ENCODE measurements at places on chromosomes 16 and 17.

DNA sequence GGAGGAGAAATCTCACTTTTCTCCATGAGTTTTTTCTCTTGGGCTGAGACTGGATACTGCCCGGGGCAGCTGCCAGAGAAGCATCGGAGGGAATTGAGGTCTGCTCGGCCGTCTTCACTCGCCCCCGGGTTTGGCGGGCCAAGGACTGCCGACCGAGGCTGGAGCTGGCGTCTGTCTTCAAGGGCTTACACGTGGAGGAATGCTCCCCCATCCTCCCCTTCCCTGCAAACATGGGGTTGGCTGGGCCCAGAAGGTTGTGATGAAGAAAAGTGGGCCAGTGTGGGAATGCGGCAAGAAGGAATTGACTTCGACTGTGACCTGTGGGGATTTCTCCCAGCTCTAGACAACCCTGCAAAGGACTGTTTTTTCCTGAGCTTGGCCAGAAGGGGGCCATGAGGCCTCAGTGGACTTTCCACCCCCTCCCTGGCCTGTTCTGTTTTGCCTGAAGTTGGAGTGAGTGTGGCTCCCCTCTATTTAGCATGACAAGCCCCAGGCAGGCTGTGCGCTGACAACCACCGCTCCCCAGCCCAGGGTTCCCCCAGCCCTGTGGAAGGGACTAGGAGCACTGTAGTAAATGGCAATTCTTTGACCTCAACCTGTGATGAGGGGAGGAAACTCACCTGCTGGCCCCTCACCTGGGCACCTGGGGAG lies 19.1 kb downstream of the NGFR start:
- DNase-seq, result no peak

DNA sequence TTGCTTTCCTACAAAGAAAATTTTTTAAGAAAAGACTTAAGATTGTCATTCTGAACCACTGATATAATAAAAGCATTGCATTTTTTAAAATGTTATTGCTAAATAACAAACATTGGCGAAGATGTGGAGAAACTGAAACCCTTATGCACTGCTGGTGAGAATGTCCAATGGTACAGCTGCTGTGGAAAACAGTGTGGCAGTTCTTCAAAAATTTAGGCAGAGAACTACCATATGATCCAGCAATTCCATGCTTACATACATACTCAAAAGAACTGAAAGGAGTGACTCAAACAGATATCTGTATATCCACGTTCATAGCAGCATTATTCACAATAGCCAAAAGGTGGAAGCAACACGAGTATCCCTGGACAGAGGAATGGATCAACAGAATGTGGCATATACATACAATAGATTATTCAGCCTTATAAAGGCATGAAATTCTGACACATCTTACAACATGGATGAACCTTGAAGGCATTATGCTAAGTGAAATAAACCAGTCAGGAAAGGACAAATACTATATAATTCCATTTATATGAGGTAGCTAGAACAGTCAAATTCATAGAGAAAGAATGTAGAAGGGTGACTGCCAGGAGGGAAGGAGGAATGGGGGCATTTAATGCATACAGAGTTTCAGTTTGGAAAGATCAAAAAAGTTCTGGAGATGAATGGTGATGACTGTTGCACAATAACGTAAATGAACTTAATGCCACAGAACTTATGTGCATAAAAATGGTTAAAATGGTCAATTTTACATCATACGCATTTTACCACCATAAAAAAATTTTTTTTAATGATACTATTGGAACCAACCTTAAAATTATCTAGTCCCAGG lies 92.1 kb downstream of the CACNG1 start:
- DNase-seq, result no peak

DNA sequence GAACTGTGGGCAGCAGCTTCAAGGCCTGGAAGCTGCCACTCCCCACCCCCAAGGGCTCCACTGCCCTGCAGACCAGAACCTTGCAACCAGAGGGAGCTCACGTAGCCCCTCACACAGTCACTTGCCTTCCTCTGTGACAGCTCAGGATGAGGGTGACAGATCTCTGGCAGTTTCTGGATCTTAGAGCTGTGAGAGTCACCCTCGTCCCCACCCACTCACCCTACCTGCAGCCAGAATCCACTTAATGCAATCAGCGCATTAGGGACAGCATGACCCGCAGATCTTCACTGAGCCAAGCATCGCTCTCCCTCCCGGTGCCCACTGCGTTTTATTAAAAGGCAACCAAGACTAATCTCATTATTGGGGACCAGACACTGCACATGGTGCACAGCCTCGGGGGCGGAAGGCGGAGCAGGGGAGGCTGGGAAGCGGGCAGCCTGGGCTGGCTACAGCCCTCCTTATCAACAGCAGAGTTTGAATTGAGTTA lies 3.5 kb downstream of the CYB561 start:
- DNase-seq, result no peak

DNA sequence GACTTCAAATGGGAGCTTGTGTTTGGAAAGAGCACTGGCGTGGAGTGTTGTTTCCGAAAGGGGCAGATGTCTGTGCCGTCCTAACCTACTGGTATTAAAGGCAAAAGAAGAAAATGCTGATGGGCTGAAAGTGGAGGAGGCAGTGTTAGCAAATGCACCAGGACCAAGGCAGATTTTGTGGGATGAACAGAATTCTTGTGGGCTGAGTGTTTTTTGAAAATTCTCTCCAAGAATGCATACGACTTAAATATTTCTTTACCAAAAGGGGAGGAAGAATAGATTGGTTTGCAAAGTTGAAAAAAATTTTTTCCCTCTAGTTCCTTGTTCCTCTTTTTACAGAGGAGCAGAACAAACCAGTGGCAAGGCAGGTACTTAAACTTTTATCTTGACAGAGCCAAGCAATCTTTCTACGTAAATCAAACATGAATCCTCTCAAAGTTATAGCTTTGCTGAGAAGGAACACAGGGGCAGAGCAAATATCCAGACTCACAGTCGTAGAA lies 16.8 kb downstream of the MARCHF10 start:
- DNase-seq, result no peak

DNA sequence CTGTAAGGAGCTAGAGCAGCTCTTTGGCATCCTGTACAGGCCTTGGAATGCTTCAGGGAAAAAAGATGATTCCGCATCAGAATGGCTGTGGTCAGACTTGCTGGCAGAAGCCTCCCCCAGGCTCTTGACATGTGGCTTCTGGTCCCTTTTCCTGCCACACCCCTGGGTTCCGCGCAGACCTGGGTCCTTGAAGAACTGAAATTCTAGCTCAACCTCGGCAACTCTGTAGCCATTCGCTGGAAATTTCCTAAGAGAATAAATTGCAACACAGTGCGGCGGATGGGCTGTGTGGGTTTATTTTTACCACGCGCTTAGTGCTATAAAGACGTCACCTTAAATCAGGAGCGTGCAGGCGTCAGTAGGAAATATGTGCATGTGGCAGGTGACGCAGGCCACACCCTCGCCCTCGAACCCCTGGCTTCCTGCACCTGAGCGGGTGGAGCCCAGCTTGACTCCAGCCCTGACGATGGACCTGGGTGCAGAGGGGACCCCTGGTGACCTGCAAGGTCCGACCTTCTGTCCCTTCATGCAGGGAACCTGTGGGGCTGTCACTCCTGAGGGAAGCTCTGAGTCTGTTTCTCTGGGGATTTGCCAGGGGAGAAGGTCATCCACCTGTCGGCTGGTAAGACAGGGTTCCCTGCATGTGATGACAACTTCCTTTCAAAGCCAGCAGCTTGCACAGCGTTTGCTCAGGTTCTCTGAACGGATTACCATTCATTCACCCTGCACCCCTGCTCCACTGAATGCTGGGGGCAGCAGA lies 46.3 kb downstream of the METRNL start:
- no peak for DNase-seq

GRCh38 chr17:82242977-82243647 lies 14.3 kb downstream of the SLC16A3 start:
- DNase-seq, result no peak

- peak; percentile 64 for DNase-seq
These were observed 28.7 kb downstream of the HIC1 start for GRCh38 chr17:2083613-2084035.

DNA sequence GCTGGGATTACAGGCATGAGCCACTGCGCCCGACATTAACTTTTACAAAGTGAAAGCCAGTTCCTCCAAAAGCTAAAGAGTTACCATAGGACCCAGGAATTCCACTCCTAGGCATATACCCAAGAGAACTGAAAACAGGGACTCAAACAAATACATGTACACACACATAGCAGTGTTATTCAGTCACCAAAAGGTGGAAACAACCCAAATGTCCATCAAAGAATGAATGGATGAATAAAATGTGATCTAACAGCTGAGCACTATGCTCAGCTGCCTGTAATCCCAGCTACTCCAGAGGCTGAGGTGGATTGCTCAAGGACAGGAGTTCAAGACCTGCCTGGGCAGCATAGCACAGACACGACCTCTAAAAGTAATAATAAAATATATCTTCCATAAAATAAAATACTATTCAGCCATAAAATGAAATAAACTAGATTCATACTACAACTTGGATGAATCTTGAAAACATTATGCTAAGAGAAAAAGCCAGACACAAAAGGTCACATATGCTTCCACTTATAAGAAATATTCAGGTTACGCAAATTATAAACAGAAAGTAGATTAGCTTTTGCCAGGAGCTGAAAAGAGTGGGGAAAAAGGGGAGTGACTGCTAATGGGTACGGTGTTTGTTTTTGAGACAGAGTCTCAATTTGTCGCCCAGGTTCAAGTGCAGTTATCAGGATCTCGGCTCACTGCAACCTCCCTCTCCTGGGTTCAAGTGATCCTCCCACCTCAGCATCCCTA lies 9.3 kb upstream of the USP7 start:
- DNase-seq, result no peak

DNA sequence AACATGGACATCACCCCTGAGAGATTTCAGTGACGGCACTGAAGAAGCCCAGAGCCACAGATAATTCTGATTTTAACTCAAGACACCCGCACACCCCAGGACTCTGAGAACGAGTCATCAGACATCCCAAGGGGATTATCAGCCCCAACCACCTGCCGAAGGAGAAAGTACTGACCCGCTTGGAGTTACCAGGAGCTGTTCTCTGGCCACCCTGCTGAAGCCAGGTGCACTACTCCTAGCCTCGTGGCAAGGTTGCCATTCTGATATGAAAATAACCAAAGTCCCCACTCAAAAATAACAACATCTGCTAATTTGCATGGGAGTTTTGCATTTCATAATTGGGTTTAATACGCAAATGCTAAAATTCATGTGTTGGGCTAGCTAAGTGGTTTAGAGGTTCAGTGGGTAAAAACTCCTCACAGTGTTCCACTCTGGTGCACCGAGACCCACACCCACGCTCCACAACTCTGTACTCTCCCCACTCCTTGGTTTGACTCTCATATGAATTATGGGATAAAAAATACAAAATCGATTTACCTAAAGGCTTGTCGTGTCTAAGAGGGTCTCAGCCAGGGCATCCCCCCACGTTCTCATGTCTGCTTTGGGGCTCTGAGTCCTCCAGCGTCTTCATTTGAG lies 143.0 kb upstream of the NOL11 start:
- DNase-seq, result no peak

DNA sequence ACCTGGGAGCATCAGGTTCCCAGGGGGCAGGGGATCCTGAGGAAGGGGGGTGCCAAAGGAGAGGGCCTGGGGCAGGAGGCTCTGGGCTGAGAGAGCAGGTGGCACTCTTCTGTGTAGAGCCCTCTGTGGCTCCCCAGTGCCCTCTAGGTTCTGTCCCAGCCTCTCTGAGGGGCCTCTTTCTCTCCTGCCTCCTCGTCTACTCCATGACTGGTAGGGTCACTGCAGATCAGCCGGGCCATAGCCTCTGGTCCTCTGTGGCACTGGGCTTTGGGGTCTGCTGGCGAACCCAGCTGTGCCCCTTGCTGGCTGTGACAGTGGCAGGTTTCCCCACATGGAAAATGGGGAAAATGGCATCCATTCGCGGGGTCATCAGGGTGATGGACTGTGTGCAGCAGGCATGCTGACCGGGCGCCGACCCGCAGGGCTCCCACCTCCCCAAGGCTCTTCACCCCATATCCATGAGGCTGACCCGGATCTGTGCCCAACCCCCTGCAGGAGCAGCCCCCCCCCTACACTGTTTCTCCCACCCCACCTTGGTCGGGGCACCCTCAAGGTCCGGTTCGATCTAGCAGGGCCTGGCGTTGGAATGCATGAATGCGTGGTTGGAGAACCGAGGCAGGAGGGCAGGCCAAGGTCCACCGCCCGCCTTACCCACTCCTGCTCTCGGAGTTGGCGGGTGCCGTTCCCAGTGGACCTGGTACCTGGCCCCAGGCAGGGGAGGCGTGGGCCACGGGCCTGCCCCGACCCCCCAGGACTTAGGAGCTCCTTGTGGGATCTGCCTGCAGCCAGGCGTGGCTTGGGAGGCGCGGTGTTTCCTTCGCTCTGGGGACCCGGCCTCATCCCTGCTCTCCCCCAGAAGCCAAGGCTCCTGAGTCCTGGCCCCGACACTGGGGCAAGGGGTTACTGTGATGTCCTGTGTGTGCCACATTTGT lies 6.5 kb downstream of the GLIS2 start:
- no peak for DNase-seq

- no peak for DNase-seq
These were observed 211.2 kb downstream of the RPTOR start for GRCh38 chr17:80755650-80756405.

GRCh38 chr16:54034684-54035083 lies 251.9 kb downstream of the IRX3 start:
- no peak for DNase-seq

GRCh38 chr16:85046931-85047866 lies 19.6 kb downstream of the KIAA0513 start:
- no peak for DNase-seq

GRCh38 chr16:77556201-77556873 lies 121.5 kb upstream of the ADAMTS18 start:
- no peak for DNase-seq

GRCh38 chr17:47694581-47695428 lies 844 bp downstream of the TBKBP1 start:
- DNase-seq, result peak; percentile 77

DNA sequence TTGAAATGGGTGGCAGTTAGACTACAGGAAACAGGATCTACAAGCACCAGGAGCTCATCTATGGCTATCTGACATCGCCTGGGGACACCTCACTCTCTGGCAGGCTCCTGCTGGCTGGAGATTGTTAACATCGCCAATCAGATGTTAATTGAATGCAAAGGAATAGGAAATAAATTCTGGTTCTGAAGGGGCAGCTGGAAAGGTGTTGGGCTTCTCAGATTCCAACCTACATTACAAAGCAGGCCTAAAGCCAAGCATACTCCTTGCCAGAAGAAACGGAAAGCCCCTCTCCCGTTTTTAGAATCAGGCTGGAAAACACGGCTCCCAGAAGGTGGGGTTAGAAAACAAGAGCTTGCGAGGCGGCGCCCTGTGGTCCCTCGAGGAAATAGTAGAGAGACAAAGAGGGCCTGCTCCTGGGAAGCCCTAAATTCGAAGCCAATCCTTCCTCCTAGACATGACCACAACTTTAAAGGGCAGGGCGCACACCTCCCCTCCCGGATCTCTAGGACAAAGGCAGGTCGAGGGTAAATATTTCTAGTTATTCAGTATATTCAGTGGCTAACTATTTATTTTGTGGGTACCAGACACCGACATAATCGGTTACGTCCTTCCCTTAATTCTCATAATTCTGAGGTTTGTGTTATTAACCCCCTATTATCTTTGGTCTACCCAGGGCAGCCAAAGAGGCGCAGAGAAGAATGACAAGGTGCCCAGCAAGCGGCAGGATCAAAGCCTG lies 763 bp upstream of the TOM1L1 start:
- no peak for DNase-seq
